Right atrium auricular region (tissue), 2 donors: ENCODE measurements at places on chromosomes 12 and 14.

GRCh38 chr14:24297190-24297964 lies 2.2 kb downstream of the DHRS1 start:
- no peak for DNase-seq
- H3K36me3 ChIP-seq: peaks cover 30% of the 10 kb centered on the region
- H3K4me3 ChIP-seq: no peak overlapping the region
- H3K27ac ChIP-seq: no peak overlapping the region
- H3K27me3 ChIP-seq: no peaks in the 10 kb centered on the region

- peaks cover 58% of the 10 kb centered on the region for H3K4me1 ChIP-seq
- no peaks in the 10 kb centered on the region for H3K36me3 ChIP-seq
- no peak for DNase-seq
- no peak overlapping the region for H3K27ac ChIP-seq
- H3K27me3 ChIP-seq: no peaks in the 10 kb centered on the region
Observed at GRCh38 chr12:52181746-52182145, 10.1 kb downstream of the KRT80 start.

GRCh38 chr14:53954551-53955228 lies 1.9 kb downstream of the BMP4 start:
- peak overlapping the region; percentile 93 for H3K27ac ChIP-seq
- H3K4me3 ChIP-seq: peak overlapping the region; percentile 61
- no peaks in the 10 kb centered on the region for H3K27me3 ChIP-seq
- peaks cover 5% of the 10 kb centered on the region for H3K36me3 ChIP-seq
- H3K4me1 ChIP-seq: peaks cover 44% of the 10 kb centered on the region

GRCh38 chr12:26346736-26347135 lies 151.4 kb downstream of the SSPN start:
- no peak overlapping the region for H3K4me3 ChIP-seq
- no peaks in the 10 kb centered on the region for H3K4me1 ChIP-seq
- no peak for DNase-seq
- no peak overlapping the region for H3K27ac ChIP-seq
- no peaks in the 10 kb centered on the region for H3K27me3 ChIP-seq
- H3K36me3 ChIP-seq: no peaks in the 10 kb centered on the region

- no peak overlapping the region for H3K27ac ChIP-seq
- H3K36me3 ChIP-seq: no peaks in the 10 kb centered on the region
- DNase-seq: no peak
- no peak overlapping the region for H3K4me3 ChIP-seq
- peaks cover 8% of the 10 kb centered on the region for H3K4me1 ChIP-seq
Observed at GRCh38 chr14:28756269-28756883, 10.2 kb upstream of the FOXG1 start.
